ENCODE measurements at places on chromosomes 11 and 22. TPM values are rescaled to one million over a fixed set of nuclear protein-coding genes. Genes with fewer than 3 reads are reported as not detected.

LRRN4CL gene
- total RNA-seq, result 0.05 TPM

RASSF7 gene
- total RNA-seq, result 43.4 TPM

OR5P2 gene
- not detected for total RNA-seq

C1QTNF4 gene
- not detected for total RNA-seq

HBB gene
- not detected for total RNA-seq

GP1BB gene
- 1.6 TPM for total RNA-seq
